ENCODE measurements at places on chromosomes 2 and 18. TPM values are rescaled to one million over a fixed set of nuclear protein-coding genes. Genes with fewer than 3 reads are reported as not detected.

Gene AQP12B
- total RNA-seq = not detected

Gene EIF5B
- 43.9 TPM for total RNA-seq

Gene SNORC
- total RNA-seq = 0.94 TPM

Gene MGAT4A
- not detected for total RNA-seq

Gene AKAIN1
- not detected for total RNA-seq

Gene CDCA7
- total RNA-seq = 9.7 TPM

Gene HOXD11
- 6.9 TPM for total RNA-seq

Gene SKOR2
- not detected for total RNA-seq

Gene RTTN
- total RNA-seq = 15.8 TPM

Gene KIF1A
- not detected for total RNA-seq

Gene ANAPC1
- total RNA-seq = 39.7 TPM

Gene RGPD3
- total RNA-seq = 0.05 TPM

Gene FRZB
- total RNA-seq = not detected

Gene LINC00305
- not detected for total RNA-seq

Gene MDH1B
- not detected for total RNA-seq

Gene LYG2
- total RNA-seq = not detected

Gene FABP1
- total RNA-seq = not detected

DNA sequence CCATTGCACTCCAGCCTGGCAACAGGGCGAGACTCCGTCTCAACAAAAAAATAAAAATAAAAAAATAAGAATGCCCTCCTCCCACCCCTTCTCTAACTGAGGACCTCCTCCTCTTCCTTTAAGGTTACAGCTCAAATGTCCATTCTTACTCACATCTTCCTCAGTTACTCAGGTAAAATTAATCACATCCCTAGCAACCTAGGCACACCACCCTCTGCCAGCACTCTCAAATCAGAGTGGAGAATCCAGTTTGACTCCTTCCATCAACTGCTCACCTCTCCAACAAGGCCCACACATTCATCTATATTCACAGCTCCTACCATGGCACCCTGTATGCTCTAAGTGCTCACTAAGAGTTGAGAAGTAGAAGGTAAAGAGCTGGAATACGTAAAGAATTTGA is 254.3 kb downstream of the ZEB2 start:
- no peak for DNase-seq

GRCh38 chr2:101500860-101501259 is 25.9 kb upstream of the RFX8 start:
- peak; percentile 18 for DNase-seq

DNA sequence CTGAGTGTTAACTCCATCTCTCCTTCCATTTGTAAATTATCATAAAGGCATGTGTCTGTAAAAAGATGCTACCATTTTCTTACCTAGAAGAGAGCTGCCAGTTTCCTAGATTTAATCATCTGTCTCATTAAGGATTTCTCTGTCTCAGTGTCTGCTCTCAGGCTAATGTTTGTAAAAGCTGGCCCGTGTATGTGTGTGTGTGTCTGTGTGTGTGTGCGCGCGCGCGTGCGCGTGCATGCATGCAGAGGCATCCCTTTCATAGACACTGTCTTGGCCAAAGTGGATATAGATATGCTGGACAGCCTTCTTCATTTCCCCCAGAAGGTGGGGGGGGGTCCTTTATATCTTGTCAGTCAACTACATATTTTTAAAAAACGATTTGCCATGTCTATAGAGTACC is 18.9 kb downstream of the MGAT5 start:
- no peak for DNase-seq

DNA sequence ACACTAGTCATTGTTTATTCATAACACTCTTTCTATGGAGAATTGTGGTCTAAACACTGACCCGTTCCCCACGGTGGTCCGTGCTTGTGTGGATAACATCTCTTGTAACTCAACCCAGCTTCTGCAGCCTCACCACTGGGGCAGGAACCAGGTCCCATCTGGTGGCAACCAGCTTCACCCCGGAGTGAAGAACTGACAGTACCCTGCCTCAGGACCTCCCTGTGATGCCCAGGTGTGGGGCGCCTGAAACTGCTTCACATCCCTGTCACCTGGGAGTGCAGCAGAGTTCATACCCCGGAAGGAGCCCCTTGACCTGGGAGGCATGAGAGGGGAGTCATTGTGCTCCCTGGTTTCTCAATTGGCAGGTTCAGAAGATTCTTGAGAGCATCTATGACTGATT is 81.1 kb downstream of the LONRF2 start:
- no peak for DNase-seq

DNA sequence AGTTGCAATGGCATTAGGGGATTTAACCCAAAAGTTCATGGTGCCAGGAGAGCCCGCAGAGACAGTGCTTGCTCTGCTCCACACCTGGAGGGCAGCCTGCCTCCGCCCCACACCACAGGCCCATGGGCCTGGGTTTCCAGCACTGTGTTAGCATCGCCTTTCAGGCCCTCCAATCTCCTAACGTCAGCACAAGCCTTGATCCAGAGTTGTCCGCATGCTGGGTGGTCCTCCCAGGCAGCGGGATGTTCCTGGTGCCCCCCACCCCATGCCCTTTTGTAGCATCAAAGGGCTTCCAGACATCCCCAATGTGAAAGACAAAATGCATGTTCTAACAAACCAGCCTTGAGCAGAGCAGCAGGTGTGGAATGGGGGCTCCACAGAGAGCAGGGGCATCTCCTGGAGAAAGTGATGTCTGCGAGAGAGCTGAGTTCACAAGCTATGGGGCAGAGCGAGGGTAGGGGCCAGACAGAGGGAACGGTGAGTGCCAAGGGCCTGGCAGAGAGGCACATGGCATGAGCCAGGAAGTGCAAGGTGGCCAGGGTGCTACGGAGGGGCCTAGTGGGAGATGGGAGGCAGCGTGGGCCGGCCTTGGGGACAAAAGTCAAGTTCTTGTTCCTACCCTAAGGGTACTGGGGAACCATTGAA is 119.2 kb downstream of the CYP26B1 start:
- DNase-seq = no peak

DNA sequence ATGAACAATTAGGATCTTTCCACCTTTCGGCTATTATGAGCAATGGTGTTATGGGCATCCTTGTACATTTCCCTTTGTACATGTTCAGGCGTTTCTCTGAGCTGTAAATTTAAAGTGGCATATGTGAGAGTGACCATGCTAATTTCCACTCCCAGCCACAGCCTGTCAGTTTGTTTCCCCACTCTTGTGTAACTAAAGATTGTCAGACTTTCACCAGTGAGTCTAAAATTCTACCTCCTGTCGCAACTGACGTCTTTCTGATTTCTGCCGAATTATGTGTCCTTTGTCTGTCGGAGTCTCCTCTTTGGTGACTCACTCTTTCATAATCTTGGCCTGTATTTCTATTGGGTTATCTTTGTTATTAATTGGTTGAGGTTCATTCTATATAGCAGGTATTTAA is 50.7 kb downstream of the TRAPPC12 start:
- DNase-seq = no peak

GRCh38 chr2:156486147-156486546 is 50.0 kb downstream of the GPD2 start:
- no peak for DNase-seq

GRCh38 chr18:50161597-50162205 is 33.2 kb downstream of the MYO5B start:
- DNase-seq = no peak

GRCh38 chr2:21367421-21367820 is 243.7 kb downstream of the TDRD15 start:
- DNase-seq = no peak

DNA sequence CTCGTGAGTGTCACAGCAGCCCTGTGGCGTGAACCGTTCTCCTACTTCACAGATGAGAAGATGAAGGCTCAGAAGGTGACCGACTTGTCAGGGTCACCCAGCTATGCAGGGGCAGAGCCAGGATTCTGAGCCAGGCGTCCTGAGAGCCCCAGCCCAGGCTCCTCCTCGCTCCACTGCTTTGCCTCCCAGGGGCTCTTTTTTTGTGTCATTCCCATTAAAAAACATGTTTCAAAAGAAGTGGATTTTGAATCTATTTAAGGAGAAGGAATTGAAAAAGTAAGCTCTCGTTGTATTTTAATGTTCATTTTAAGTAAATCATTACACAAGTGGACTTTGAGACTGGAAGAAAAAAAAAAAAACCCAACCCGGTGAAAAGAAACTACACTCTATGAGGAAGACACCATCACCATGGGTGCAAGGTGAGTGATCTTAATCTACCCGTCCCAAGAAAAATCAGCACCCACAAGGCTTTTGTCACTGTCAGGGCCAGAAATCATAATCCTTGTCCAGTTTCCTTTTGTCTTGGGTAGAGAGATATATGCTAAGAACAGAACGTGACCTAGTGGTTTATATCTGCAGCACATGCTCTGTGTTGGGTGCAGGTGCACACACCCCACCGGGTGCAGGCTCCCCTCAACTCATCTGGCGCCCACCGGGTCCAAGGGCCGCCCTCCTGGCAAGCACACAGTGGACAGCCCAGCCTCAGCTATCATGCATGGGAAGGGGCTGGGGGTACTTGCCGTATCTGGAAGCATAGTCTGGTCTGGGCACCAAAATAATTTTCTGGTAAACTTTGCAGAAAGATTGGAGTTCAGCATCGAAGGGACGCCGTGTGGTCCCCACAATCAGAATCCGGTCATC is 73.5 kb upstream of the ASB18 start:
- no peak for DNase-seq

DNA sequence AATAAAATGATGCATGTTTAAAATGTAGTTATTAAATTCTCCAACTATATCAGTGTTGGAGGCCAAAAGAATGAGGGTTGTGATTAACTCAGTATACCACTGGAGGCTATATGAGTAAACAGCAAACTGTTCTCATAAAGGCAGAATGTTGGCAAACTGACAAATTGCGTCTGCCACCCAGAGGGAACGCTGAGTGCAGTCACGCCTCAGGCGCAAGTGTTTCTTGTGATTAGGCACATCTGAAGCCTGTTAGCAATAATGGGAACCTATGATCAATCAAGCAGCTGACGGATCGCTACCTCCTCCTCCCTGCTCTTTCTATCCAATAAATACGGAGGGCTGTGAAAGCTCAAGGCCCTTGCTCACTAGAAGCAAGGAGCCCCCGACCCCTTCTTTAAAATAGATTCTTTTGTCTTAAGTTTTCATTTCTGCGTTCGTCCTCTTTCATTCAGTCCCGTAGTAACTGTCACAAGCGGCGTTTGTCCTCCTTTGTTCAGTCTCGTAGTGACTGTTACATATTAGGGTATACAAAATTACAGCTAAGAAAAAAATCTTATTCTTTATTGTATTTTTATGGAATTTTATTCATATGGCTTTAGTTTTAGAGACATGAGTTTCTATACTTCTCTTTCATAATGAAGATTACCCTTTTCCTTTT is 16.3 kb upstream of the RMND5A start:
- DNase-seq = peak; percentile 82

DNA sequence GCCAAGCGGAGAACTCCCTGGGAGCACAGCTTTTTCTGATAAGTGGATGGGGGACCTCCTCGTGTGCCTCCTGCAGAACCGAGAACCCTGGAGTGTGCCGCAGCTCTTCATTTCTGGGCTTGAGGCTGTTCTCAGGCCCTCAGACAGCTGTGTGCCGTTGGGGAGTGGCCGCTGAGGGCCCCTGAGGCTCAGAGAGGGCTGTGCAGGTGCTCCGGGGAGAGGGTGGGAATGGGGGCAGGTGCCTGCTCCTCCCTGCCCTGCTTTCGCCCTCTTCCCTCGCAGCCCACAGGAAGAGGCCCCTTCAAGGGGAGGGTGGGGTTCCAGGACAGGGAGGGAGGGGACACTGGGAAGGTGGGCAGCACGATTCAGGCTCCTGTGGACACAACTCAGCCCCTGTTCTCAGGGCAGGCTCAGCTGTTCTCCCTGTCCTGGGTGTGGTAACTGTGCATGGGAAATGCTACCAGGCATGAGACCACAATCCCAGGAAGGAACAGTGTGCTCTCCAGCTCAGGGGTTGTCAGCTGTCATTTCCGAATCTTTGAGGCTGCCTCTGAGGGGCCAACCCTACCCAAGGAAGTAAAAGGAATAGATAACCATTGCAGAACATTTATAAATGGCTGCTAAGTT is 11.3 kb downstream of the LCT start:
- DNase-seq = no peak

GRCh38 chr2:99678625-99679024 is 188.8 kb upstream of the REV1 start:
- DNase-seq = no peak

DNA sequence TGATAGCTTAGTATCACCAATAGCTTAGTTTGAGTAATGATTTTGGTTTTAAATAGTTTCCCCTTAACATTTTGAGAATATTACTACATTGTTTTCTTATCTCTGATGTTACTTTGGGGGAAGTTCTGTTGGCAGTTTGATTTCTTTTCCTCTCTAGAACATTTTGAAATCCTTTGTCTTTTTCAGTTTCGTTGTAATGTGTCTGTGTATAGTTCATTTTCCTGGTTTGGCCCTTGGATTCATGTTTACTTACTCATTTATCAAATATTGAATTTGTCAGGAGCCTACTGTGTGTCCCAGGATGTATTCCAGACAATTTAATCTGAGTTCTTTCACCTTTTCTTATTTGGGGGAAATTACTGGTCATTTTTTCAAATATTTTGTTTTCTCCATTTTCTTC is 16.7 kb downstream of the ANKRD12 start:
- DNase-seq = no peak

DNA sequence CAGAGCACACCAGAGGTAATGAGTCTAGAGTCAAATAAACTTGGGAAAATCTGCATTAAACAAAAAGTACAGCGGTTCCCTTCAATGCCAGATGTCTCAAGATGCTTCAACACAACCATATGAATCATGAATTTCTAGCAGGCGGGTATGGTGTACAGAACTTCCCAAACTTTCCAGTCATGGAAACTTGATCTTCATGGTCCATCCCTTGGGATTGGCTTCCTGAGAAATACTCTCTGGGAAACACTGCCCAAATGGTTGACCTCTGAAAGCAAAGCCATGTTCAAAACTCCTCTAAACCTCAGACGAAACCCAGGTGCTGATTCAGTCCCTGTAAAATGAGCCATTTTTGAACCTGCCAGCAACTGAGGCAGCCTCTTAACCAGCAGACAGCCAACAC is 16.4 kb upstream of the TMEM247 start:
- no peak for DNase-seq

DNA sequence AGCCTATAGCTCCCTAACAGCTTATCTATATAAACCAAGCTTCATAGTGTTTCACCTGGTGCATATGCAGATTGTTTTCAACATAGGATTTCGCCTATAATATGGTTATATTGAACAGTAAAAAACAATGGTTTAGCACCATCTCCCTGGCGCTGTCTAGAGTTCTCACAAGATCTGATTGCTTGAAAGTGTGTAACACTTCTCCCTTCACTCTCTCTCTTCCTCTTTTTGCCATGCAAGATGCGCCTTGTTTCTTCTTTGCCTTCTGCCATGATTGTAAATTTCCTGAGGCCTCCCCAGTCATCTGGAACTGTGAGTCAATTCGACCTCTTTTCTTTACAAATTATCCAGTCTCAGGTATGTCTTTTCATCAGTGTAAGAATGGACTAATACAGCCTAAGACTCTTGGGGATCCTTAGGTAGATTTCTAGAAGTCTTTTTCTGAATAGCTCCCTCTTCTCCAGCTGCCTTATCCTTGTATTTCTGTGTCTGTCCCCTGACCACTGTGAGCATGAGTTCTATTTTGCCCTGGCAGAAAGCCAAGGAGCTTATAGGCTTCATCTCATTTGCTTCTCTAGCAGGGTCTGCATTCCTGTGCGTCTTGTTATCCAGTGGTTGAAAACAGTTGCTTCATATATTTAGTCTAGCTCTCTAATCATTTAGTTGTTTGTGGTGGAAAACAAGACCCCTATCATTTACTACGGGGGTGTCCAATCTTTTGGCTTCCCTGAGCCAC is 401.6 kb downstream of the GPD2 start:
- no peak for DNase-seq

Measured in HFFc6 (cell line).